ENCODE measurements at places on chromosomes 1 and 21. TPM values are rescaled to one million over a fixed set of nuclear protein-coding genes. Genes with fewer than 3 reads are reported as not detected.

DNA sequence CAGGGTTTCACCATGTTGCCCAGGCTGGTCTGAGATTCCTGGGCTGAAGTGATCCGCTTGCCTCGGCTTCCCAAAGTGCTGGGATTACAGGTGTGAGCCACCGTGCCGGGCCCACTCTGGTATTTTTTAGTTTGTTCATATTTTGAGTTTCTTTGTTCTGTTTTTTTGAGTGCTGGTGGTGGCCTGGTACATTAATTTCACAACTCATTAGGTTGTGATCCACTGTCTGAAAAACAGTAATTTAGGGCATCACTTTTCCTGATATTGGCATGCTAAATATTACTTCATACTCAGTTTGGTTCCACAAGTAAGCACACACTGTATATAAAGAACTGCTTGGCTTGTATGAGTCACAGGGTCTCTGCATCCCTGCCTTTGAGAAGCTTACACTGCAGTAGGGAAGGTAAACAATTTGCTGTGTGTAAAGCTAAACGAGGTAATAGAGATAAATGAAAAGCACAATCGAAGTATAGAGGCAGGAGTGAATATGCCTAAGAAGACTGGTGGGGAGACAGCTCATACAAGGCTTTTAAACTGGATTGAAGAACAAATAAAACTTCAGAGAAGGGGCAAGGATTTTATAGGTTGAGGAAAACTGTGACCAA lies 7.7 kb downstream of the SNX27 start:
- no peak for DNase-seq

DNA sequence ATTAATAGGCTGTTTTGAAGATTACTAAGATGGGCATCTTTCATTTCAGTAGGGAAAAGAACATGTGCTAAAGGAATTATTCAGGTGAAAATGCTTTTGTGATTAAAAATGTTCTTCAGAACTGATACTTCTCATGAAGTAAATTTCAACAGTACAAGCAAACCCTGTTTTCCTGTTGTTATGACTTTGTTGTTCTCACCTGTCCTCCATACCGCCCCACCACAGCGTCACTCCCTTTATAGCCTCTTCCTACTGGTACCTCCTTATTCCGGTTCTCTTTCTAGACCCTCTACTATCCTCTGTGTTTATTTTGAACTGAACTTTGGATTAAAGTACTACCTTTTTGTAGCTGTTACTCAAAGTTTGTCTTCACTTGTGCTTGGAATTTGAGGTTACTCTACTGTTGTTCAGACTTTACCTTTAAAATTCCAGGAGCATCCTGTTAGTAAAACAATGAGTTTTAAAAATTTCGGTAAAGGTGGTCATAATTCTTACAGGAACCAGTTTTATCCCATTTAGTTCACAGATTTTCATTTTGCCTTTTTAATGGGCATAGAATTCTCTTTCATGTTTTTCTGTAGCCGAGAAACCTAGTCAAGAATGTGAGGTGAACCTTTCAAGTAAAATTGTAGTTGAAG lies 10.9 kb downstream of the CNST start:
- DNase-seq = no peak

- no peak for DNase-seq
Measured at GRCh38 chr1:55117941-55118340, 78.6 kb downstream of the PCSK9 start.

GRCh38 chr1:88890791-88891317 lies 513 bp downstream of the GTF2B start:
- DNase-seq = no peak

DNA sequence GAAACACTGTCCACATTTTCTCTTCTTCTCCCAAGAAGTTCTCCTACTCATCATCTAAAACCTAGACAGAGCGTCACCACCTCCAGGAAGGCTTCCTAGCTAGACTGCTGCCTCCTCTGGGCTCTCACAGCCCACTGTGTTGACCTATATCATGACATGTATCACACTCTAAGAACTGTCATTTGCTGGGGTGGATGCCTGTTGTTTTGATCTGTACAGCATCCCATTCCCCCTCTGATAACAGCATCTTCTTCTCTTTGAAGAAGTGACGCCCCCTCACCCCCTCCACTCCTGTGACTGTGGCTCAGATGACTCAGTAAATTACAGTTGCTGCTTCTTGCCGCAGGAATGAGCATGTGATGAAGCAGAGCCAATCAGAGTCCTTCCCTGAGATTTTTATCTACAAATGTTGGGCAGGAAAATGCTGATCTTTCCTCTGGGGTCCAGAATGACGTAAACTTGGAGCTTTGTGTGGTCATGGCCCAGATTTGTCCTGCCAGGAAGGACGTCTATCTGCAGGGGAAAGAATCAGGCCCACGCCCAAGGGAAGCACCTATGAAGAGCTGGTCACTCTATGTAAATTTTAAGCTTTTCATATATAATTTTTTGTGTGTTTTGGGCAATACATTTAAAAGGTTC lies 28.0 kb upstream of the FOXO6 start:
- no peak for DNase-seq

- no peak for DNase-seq
Measured at GRCh38 chr1:235266967-235267366, 61.0 kb downstream of the ARID4B start.

GRCh38 chr1:110638058-110638457 lies 31.9 kb upstream of the KCNA2 start:
- no peak for DNase-seq

- DNase-seq = no peak
Measured at GRCh38 chr21:34830386-34831170, 161.8 kb downstream of the CLIC6 start.

GRCh38 chr1:240586006-240586405 lies 25.9 kb downstream of the GREM2 start:
- DNase-seq = no peak

DNA sequence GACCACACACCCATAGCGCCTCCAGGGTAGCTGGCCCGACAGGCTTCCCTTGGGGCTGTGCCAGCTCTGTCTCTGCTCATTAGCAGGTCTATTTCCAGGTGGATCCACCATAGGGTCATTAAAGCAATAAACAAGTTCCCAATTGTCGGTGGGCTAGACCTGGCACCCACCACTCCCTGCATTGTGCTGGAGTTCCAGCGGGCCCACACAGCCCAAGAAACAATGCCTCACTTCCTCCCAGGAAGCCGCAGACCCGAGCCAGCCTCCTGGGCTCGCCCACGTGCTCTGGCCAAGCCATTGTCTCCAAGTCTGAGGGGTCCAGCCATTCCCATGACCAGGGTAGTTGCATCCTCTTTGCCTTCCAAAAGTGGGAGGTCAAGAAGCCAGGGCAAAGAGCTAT lies 27.5 kb upstream of the SOX13 start:
- peak; percentile 51 for DNase-seq

- DNase-seq = no peak
Measured at GRCh38 chr1:15290382-15290781, 43.4 kb downstream of the FHAD1 start.

- no peak for DNase-seq
Measured at GRCh38 chr1:100778748-100779147, 59.2 kb downstream of the VCAM1 start.

GRCh38 chr1:8002329-8002910 lies 23.7 kb downstream of the ERRFI1 start:
- DNase-seq = no peak

GRCh38 chr1:33443705-33444180 lies 12.8 kb upstream of the PHC2 start:
- DNase-seq = no peak

- no peak for DNase-seq
Measured at GRCh38 chr1:96400089-96400488, 321.5 kb upstream of the PTBP2 start.

DNA sequence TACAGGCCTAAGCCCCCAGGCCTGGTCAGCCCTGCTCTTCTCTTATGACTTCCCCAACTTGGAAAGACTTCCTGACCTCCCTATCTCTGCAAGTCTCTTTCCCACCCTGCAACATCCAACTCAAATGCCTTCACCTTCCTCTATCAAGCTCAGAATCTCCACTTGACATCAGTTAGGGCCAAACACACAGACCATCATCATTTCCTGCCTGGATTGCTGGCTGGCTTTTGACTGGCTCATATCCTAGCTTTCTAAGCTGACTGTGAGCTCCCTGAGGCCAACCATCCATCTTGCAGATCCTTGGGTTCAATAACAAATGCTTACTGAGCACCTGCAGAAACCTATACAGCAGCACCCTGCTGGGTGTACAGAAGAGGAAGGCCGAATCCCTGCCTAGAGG lies 137.3 kb upstream of the EDN2 start:
- DNase-seq = no peak

DNA sequence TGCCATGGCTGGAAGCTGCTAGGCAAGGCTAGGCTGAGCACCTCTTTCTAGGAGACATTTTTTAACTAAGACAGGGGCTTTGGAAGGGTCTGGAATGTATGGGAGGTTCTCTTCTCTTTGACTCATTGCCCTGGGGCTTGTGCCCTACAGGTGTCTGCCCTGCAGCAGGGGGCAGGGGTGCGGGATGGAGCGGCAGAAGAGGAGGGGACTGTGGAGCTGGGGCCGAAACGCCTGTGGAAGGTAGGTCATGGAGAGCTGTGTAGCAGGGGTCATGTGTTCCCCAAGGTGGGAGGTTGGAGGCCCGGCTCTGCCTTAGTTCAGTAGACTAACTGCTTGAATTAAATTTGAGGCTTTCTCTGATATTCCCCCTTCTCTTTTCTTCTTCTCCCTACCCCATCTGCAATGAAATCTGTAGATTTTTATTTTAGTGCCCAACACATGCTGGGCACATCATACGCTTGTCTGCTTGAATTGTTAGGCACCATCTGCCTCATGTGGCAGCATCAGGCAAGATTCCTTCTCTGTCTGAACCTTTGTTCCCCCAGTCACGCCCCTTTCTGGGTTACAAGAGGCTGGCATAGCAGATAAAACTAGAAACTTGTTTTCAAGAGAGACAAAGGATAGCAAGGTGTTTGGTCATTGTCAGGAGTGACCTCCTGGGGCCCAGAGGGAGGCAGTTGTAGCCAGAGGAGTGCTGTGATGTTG lies 18.4 kb downstream of the PPFIA4 start:
- DNase-seq = no peak

DNA sequence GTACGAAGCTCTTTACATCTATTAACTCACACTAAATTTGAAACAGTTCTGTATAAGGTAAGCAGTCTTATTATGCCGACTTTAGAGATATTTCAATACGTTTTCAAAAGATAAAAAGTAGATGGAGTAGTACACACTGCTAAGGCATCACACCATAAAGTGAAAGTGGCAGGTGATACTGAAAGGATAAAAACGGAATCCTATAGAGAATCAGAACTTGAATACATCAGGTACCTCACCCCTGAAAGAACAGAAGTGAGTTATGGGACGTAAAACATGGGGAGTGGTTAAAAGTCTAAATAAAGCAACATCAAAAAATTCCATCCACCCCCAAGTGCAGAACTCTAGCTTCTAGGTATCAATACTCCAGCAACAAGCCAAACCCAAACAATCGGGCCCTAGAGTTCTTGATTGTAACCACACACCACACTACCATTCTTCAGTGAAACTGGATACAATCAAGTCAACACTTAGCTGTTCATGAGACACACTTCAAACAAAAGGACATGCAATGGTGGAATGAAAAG lies 142.6 kb downstream of the SMYD3 start:
- DNase-seq = no peak

DNA sequence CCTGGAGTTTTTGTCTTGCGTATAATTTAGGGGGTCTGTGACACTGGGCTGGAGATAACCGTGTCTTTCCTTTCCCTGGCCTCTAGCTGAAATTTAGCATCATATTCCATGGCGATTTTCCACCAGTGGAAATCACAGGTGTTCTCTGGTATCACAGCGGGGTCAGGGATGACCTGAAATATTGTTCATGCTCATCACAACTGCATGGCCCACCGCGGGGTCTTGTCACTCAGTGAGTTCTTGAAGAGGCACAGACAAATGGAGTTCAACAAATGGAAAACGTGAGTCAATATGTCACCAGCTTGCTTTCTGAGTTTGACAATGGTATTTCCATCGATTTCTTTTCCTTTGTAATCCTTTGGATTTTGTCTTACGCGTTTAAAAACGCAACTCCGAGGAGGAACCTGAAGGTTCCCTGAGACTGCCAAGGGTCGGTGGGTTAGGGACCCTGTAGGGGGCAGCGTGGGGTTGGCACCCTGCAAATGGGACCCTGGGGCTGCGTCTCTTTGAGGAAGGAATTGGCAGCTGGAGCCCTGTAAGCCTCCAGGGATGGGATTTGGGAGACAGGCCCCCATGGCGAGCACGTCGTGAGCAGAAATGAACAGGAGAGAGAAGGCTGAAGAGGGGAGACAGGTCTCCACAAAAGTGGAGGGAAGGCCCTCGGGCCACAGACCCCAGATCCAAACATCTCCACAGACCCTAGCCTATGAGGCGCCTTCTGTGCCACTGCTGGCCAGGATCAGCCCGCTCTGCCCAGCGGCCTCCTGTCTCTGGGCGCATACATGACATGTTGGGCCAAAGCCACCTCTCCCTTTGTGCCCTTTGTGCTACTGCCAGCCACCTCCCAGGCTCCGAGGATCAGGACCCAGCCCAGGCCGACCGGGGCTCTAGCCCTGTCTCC lies 32.1 kb upstream of the RUNX3 start:
- DNase-seq = no peak

DNA sequence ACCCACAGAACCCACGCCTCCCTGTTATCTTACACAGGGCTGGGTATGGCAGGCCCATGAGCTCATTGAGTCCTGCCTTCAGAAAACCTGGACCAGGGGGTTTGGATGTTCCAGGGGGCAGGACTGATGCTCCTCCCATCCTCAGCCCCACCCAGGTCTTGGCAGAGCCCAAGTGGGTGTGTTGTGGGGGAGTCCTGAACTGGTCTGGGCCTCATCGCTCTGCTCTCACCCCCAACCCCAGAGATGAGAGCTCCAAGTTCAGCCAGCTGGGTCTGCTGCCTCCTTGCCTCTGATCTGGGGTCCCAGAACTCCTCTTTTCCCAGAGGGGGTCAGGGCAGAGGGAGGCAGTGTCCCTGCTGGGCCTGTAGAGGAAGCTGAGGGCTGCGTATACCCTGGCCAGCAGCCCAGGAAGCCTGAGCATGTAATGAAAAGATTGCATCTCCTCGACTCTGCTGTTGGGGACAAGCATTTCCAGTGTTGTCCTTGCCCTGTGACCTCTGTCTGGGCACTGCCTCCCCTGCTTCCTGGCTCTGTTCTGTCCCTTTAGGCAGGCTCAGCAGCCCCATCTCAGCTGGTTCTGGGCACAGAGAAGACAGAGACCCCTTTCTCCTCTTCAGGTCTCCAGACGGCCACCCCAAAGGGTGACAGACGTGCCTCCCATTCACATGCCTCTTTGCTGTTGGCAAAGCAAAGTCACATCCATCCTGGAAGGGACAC lies 54.7 kb upstream of the EPS8L3 start:
- DNase-seq = no peak

OLFM3 gene
- total RNA-seq = not detected

CRP gene
- total RNA-seq = not detected

SPRR2F gene
- not detected for total RNA-seq
